ENCODE measurements at places on chromosomes 11 and 22.

- no peak for DNase-seq
Measured at GRCh38 chr11:79013509-79013908, 427.3 kb downstream of the TENM4 start.

GRCh38 chr11:3382613-3383285, 3.8 kb upstream of the ZNF195 start:
- no peak for DNase-seq

DNA sequence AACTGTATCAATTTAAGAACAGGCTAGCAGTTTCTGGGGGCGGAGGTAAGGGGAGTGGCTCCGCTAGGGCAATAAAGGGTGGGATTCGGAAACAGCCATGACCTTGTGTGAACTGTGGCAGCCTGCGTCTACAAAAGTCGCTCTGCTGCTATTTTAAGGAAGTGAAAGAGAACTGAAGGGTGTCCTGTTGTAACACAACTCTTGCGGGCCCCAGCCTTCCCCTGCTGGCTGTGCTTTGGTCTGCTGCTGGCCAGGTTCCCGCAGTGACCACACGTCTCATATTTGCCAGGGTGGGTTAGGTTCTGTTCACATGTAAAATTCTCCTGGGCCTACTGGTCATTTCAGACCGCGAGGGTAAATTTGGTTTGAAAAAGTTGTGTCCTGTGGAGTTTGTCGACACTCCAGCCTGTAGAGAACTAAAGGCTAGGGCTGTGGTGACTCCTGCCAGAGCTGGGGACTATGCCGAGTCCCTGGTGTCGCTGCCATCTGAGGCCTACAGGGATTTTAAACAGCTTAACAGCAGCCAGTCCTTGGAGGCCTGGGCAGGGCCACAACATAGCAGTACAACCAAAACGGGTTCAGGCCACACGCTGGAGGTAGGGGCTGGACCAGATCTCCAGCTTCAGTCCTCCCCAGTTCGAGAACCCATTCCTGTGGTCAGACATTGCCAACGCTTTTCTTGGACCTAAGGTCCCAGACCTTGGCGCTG, 1.1 kb upstream of the PPFIBP2 start:
- no peak for DNase-seq

- peak; percentile 91 for DNase-seq
Measured at GRCh38 chr22:28800308-28801041, at the start of gene XBP1. TSS of gene XBP1 (minus strand) at chr22:28800569.

- no peak for DNase-seq
Measured at GRCh38 chr11:17551347-17552040, 4.4 kb downstream of the OTOG start.

DNA sequence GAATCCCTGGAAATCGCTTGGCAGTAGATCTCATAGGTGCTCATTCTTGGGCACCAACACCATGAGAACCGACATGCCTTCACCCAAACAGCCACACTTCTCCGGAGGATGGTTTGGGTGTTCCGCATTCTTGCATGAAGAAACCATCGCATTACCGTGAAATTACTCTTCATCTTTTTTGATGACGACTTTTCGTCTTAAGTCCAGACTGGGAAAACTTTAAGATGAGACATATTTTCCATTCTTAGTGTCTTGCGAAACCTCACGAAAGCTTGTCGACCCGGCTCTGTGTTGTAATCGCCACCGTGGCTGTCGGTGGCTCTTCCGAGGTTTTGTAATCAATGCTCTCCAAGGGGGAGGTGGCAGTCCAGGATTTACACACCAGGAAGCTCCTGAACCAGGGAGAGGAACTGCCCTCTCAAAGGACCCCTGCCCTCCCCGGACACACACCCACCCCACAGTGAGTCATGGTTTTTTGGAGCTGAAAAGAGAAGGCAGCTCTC, 1.7 kb downstream of the TOM1 start:
- DNase-seq = no peak

DNA sequence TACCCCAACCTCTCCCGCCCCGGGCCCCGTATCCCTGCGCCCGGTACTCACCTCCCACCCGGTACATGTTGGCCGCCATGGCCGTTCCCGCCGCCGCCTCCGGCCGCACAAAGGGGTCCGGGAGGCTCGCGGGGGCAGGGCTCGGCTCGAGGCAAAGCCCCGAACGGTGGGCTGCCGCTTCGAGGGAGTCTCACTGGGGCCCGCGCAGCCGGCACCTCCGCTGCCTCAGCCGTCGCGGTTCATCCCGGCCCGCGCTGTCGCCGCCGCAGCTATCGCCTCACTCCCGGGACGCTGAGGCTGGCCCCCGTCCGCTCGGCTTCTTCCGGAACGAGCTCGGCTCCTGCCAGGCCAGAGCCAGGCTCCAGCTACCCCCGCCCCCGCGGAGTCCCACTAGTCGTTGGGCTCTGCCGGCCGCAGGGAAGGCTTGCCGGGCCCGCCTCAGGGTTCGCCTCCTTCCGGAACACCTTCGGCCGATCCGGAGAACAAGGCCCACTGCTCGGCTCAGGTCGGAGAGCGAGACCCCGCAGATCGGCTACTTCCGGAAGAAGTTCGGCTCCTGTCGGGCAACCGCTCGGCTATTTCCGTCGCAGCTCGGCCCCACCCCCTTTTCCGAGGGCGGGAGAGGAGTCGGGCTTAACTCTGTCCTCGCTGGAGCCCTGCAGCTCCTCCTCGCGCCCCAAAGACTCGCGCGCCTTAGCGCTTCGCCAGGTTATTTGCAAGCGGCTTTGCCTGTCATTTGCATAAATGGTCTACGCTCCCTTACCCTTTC, at the start of gene MTA2:
TSS of gene MTA2 (minus strand) at position 494 of the 769 bp plus-strand sequence. CDS start at position 79, 415 bp downstream.
- DNase-seq = peak; percentile 100

DNA sequence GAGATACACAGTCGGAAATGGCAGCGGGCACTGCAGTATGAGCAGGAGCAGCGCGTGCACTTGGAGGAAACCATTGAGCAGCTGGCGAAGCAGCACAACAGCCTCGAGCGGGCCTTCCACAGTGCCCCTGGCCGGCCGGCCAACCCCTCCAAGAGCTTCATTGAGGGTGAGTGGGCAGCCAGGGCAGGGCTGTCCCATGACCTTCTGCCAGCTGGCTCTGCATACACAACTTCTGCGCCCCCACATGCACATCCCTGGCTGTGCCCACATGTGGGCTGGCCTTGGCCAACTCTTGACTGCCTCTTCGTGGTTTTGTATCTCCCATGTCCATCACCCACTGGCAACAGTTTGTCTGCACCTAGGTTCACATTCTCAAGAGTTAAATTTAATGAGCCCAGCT, 81.1 kb downstream of the MORC2 start:
- DNase-seq = no peak

GRCh38 chr11:133337951-133338418, 194.3 kb downstream of the OPCML start:
- no peak for DNase-seq

DNA sequence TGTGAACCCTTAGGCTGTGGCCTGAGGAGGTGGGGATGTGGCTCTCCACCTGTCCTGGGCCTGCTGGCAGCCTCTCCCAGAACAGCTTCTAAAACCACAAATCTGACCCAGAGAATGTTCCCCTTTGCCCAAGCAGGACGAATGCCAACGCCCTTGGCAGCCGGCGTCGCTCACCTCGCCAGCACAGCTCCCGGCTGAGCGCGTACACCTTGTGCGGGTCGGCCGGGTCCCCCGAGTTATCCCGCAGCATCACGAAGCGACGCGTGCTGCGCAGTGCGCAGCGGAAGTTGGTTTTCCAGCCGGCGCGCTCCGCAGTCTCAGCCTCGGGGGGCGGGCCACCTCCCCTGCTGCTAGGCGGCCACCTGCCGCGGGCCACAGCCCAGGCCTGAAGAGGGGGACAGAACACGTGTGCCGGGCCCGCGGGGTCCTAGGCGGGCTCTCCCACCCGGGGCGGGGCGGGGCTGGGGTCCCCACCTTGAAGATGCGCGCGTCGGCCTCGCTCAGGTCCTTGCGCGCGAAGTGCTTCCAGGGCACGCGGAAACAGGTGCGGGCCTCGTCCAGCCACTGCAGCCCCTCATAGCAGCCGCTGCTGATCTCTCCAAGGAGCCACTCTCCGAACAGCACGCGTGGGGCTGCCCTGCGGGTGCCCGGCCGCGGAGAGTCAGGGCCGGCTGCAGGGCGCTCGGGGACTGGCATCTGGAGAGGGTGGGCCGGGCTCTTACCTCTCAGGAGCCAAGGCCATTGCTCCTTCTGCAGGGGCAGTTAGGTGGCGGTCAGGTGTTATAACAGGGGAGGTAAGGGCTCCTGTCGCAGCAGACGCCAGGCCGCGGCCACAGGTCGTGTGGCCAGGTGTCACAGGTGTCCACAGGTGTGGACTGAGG, 887 bp downstream of the IRF7 start:
- DNase-seq = no peak

GRCh38 chr11:56819916-56820315, 71.4 kb upstream of the OR9G4 start:
- no peak for DNase-seq

DNA sequence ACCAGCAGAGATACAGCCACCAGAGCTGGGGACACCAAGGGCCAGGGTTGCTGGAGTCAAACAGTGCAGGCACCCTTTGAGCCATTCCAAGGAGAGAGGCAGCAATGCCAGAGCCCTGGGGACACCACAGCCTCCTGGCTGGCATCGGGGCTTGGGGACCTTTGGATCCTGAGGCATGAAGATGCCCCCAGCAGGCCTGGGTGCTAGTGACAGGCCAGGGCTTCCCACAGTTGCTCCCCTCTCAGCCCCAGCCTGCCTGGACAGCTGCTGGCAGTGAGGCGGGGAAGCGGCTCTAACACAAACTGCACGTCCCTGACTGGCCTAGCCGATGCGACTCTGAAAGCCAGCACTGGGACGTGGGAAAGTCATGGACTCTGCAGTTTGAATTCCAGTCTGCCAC, 2.7 kb downstream of the CD5 start:
- DNase-seq = no peak

DNA sequence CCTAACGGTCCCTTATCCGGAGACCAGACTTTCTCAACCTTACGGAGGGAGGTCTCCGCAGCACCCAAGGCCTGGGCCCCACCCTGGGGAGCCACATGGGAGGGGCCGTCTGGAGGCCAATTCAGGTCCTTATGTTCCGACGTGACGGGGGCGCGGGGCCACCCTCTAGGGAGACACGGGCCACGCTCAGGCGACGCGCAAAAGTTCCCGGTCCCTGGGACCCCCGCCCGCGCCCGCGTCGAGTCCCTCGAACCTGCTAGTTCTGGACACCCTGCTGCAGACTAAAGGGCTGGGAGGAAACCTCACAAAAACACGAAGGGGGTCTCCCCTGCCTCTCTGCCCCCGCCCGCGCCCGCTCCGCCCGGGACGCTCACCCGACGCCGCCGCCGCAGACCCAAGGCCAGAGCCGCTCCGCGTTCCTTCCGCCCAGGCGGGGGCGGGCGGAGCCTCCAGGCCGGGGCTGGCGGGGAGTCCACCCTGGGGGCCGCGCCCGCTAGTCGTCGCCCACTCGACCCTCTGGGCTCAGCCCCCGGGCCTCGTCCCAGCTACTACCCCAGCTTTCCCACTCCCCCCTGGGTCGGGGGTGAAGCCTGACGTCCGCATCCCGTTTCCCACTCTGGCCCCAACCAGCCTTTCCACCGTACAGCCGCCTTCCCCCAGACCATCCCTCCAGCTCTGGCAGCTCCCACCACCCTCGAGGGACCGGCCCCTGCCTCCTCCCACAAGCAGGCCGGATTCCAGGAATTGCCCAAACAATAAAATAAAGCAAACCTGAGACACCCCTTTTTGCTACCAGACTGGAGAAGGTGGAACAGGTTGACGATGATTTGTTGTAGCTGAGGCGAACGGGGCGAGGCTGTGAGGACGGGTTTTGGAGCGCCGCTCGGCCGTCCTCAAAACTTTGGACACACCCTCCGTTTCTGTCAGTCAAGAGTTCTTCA, 2.7 kb downstream of the RNH1 start:
- no peak for DNase-seq

- no peak for DNase-seq
Measured at GRCh38 chr11:104033134-104033533, 3.3 kb upstream of the DDI1 start.

DNA sequence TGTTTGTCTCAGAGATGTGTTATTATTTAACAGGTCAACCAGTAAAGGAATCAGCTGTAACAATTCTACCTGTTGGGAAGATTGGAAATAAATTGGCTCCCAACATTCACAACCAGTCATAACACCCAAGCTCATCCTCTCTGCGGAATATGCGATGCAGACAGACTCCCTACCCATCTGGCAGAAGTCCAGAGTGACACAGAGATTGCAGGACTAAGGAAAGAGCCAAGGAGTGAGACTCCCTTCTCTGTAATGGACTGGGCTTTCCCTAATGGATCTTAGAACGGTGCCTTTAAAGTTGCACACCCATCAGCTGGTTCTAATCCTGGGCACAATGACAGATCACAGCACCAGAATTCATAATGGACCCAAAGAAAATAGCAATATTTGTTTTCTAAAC, 27.8 kb upstream of the UBASH3B start:
- no peak for DNase-seq

DNA sequence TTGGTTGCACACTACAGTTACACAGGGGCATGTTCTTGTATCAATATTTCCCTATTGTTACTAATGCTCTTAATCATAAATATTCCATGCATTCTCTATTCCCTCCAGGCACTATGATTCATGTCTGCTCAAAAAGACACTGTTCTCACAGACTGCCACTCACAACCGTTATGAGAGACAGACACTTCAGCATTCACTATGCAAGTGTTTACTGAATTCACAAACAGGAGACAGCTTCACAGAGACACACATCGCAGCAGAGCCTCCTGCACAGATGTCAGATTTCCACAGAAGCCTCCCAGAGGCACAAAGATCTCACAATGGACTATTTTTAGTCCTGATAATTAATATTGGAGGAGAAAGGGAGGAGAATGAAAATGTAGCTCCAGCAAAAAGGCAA, 930.4 kb downstream of the OPCML start:
- DNase-seq = no peak

GRCh38 chr11:79062814-79063762, 377.7 kb downstream of the TENM4 start:
- no peak for DNase-seq

- no peak for DNase-seq
Measured at GRCh38 chr11:65796726-65797601, 10.1 kb downstream of the OVOL1 start.

- no peak for DNase-seq
Measured at GRCh38 chr11:19628018-19628417, 84.6 kb upstream of the NAV2 start.

Measured in DND-41 (cell line).